ENCODE measurements at places on chromosomes 5 and 9. TPM values are rescaled to one million over a fixed set of nuclear protein-coding genes. Genes with fewer than 3 reads are reported as not detected.

- no peak for DNase-seq
These were observed 41.9 kb upstream of the PLPP6 start for GRCh38 chr9:4620057-4620765.

DNA sequence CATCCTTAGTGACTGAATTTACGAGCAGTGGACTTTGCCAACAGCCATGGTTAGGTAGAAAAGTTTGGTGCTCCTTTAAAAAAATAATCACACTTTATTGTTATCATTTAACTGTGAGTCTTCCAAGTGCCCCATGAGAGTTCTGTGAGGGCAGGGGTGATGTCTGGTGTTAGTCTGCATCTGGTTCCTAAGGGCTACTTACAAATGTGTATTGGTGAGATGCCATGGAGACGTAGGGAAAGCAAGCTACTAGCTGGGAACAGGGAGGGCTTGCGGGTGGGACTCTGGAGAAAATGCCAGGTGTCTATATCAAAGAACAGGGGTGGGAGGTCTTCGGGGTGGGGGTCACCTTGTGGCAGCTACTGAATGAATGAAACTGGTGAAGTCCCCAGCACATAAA, 47.1 kb upstream of the EBF1 start:
- DNase-seq = no peak

DNA sequence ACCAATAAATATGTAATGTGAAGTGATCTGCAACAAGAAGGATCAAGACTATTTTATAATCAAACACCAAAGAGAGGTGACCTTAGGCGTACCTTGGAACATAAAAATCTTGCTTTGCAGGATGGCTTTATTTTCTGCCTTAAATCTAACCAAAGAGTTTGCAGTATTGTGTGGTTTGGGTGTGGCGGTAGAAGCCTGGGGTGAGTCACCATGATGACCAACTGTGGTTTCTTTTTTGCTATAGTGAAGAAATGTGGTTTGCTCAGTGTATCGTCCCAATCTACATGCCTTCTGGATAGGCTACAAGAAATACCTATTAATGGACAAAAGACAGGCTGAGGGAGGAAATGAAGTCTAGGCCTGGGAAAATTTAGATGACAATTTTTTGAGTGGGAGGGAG, 5.1 kb upstream of the CAST start:
- peak; percentile 58 for DNase-seq

DNA sequence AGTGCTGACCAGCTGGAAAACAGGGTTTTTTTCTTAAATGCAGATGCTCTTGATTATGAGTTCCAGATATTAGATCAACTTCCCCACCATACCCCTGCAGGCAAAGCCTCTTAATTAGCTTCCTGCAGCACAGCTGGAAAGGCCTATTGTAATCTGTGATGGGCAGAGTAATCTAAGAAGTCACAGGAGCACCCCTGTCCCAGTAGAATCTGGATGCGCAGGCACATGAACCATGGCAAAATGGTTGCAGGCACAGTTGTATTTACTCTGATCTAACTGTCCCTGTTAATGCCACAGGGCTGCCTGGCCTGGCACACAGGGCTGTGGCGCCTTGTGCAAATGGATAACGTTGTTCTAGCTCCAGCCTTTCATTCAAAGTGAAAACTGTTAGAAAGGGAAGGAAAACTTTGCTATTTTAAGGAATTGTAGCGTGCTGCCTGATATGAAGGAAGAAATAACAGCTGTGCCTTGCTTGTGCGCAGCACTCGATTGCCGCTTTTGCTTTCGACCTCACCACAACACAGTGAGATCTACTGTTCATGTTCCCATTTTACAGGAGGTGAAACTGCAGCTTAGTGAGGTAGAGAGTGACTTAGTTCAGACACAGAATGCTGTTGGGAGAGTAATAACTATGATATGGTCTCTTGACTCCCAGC, 2.3 kb downstream of the TGFBI start:
- no peak for DNase-seq

DNA sequence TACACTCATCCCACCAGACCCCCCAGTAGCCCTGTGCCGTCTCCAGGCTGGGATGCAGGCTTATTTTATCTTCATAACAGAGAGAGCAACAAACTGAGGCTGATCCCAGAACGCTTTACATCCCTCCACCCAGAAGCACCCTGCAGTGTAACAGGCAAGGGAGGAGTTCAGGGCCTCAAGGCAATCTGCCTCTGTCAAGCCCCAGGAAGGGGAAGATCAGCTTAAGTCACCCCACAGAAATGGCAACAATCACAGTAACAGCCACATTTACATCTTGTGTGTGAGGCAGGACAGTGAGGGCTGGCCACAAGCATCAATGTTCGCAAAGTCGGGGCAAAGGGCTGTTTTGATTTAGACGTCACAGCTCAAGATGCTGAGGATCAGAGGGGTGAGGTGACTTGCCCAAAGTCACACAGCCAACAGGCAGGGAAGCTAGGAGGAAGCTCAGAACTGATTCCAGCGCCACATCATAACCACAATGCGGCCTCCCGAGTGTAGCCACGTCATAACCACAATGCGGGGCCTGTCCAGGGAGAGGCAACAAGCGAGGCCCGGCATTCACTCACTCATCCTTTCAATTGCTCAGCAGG, 14.4 kb downstream of the STK10 start:
- peak; percentile 70 for DNase-seq

Gene CCDC180
- 3.4 TPM for total RNA-seq
